ENCODE measurements at places on chromosomes 2 and 18.

- DNase-seq = no peak
Observed at GRCh38 chr18:22057908-22058527, 111.4 kb upstream of the GATA6 start.

GRCh38 chr2:171523088-171524017 is 1.1 kb downstream of the CYBRD1 start:
- peak; percentile 17 for DNase-seq

- no peak for DNase-seq
Observed at GRCh38 chr2:16588565-16588964, 77.1 kb downstream of the CYRIA start.

DNA sequence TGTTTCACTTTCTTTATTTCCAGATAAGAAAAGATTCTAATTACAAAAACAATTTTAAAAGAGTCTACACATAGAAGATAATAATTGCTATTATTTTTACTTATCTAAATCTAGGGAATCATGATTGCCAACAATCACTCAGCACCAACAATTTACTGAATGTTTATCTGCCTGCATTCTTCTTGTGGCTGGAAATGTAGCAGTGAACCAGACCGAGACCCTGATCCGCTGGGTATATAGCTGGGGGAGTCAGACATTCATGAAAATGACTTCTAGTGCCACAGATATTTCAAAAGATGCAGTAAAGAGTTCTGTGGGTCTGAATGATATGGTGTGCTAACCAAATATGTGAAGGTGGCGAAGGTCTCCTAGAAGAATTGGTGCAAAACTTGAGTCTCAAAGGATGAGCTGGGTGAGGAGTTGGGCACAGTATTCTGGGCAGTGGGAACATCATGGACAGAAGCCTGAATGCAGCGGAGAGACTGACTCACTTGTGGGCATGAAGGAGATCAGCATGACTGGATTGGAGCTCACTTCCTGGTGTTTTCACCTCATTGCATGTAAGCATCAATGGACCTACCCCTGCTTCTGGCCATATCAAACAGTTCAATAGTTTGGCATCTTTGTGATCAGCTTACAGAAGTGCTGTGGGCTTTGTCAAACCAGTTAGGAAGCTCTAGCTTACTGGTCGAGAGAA is 26.1 kb upstream of the FN1 start:
- DNase-seq = no peak

GRCh38 chr2:211455216-211455841 is 898.9 kb downstream of the CPS1 start:
- DNase-seq = peak; percentile 12

DNA sequence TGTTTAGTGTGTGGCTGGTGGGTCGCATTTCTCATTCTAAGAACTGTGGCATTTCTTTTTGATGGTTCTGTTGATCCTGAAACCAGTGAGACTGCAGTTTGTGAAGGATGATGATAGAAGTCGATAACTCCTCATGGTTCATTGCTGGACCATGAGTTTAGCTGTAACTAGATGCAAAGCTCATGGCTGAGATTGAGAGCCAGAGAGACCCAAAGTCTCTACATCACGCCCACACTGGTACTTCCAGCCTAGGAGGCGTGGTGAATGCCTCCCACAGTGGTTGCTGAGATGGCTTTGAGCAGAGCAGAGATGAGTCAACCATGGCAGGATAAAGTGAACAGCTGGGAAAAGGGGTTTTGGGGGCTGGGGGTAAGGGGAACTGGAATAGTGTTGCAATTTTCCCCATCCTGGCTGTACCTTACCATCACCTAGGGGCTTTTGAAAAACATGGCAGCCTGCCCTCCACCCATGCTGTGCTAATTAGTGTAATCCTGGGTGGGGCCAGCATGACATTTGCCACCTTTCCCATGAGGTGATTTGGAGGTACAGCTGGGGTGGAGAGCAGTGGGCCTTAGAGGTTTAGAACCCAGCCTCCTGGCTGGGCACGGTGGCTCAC is 24.1 kb downstream of the INPP4A start:
- DNase-seq = no peak

GRCh38 chr2:108604196-108604595 is 69.9 kb downstream of the LIMS1 start:
- no peak for DNase-seq

DNA sequence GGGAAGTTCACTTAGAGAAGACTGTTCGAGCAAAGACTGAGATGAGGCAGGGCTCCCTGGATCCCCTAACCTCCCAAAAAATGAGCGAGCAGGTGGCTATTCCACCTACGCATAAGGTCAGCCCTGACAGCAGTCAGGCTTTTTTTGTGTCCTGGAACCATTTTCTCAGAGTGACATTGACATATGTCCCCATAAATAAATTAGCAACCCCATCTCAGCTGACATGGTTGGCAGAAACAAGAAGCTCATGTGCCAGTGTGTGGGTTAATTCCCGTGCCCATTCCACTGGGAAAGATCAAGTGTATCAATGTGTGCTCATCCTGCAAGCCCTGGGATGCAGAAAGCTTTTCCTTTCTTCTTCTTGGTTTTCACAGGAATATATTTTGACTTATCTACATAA is 740.4 kb upstream of the CELF4 start:
- DNase-seq = no peak

Measured in DMS79 treated with DMSO at 0.1 percent for 48 hours (cell line).